ENCODE measurements at places on chromosomes 4 and X.

DNA sequence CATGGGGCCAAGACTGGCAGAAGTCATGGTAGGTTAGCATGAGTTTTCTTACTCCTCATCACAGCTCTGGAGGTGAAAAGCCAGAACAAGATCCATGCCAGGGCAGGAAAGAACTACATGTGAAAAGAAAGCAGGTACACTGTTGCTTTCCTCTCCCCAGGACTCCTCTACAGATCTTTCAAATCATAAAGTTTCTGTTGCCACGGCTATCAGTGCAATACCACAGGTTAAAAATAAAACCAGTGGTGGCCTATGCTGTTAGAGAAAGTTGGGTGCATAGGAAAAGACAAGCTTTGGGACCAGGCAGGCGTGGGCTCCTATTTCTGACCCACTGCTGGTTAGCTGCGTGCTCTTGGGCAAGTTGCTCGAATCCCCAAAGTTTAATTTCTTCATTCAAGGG, 81.4 kb downstream of the SH3RF1 start:
- no peak for DNase-seq

- DNase-seq = no peak
These were observed 256.7 kb downstream of the FBXW7 start for GRCh38 chr4:152279234-152279566.

- no peak for DNase-seq
These were observed 505.4 kb upstream of the AGA start for GRCh38 chr4:177947607-177948006.

- DNase-seq = no peak
These were observed 8.1 kb upstream of the COMMD8 start for GRCh38 chr4:47471591-47471990.

DNA sequence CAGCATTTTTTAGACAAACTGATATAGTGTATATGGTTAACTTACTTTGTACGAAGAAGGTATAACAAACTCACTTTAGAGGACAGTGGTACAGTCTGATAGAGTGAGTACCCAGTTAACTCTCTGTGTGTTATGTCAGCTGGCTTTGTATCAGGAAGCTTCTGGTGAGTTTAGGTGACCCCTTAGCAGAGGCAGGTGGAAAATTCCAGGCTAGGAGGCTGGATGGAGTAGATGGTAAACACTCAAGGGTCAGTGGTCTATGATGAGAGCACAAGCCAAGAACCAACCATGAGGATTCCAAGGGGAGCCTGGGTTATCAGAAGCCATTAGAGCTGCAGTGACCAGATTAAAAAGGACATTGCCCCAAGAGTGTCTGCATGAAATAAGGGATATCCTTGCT, 227.3 kb upstream of the CENPE start:
- DNase-seq = no peak

DNA sequence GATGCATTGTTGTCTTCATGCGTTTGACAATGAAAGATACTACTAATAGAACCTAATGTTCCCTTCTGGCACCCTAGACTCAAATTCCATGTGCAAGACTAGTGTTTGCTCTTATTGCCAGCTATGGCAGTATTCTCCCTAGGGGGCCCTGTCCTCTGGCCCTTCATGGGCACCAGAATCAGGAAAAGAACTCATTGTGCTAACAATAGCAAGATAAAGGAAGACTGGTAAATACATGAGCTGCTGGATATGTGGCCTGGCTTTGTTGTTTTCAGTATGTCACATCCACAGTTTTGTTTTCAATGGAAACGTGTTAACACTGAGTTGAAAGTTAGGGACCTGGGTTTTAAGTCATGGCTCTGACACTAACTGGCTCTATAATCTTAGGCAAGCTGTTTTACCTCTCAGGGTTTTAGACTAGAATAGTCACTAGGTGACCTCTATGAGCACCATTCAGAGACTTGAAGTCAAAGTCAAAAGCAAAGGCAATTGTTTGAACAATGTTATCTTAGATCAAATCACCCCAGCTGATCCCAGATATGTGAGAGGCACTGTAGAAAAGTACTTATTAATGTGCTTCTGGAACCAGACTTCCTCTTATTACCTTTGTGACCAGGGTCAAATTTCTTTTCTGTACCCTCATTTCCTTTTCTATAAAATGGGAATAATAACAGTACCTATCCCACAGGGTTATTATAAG, 253.7 kb upstream of the DIAPH2 start:
- no peak for DNase-seq

DNA sequence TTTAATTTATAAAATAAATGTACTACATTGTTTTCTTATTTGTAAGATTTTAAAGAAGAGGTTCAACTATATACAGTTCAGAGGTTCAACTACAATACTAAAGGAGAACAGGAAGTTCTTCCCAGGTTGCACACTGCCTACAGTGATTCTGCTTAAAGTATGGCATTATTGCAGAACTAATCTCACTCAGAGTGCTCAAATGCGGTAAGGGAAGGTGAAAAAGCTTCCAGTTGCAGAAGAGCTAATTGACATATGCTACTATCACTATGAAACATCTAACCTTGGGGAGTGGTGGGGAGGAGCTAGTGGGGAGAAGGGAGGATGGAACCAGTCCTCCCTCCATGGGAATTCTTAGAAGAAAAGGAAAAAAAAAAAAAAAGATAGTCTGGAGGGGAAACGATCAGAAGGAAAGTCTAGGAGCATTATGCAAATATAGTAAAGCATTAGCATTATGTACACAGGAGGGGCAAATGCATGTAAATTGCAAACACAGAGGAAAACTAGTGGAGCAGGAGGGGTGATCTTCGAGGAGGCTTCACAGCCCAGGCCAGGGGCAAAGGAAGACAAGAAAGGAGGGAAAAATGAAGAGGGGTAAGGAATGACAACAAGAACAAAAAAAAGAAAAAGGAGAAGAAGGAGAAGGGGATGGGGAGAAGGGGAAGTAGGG, 32.0 kb upstream of the MMAA start:
- no peak for DNase-seq

DNA sequence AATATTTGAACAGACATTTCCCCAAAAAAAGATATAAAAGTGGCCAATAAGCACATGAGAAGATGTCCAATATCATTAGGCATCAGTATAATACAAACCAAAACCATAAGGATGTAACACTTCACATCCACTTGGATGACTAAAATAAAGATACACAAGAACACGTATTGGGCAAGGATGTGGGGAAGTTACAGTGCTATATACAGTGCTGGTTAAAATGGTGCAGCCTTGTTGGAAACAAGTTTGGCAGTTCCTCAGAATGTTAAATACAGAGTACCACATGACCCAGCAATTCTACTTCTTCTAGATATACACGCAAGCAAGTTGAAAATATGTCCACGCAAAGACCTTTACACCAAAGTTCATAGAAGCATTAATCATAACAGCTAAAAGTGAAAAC, 58.9 kb downstream of the HAUS3 start:
- no peak for DNase-seq

- DNase-seq = no peak
These were observed 33.0 kb downstream of the HDX start for GRCh38 chrX:84469226-84469625.

GRCh38 chr4:89834486-89835209, 2.3 kb downstream of the SNCA start:
- DNase-seq = no peak

DNA sequence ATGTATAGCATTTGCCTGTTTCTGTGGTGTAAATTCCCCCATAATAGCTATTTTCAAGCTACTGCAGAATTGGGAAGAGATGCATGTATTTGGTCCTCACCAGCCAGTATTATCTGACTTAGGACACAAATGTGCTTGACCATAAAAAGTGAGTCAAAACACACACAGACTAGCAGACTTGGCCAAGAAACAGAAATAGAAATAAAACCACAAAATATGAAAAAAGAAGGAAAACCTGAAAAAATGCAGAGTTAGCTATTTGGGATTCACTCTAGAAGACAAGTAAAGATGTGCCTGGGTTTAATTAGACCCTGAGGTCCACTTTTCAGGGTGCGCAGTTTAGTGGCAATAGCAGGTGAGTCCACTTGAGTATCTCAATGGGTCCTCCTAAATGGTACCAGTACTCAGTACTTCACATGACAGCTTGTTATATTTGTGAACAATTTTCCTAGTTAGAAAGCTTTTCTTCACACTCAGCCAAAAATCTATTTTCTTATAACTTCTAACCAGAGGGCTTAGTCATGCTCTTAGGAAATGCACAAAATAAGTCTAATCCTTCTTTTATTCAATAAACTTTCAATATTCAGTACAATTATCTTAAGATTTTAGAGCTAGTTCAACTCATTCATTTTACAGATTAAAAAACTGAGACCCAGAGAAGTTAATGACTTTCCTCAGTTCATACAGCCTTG, 108.7 kb upstream of the JADE1 start:
- DNase-seq = no peak
